ENCODE measurements at places on chromosomes 11 and 22.
A peak's percentile ranks its signal among the peaks of the same experiment; 100 is the strongest.

GRCh38 chr11:116873381-116873780 is 36.0 kb upstream of the APOA1 start:
- DNase-seq, result no peak

- no peak for DNase-seq
Observed at GRCh38 chr22:28103596-28103995, 184.5 kb upstream of the PITPNB start.

DNA sequence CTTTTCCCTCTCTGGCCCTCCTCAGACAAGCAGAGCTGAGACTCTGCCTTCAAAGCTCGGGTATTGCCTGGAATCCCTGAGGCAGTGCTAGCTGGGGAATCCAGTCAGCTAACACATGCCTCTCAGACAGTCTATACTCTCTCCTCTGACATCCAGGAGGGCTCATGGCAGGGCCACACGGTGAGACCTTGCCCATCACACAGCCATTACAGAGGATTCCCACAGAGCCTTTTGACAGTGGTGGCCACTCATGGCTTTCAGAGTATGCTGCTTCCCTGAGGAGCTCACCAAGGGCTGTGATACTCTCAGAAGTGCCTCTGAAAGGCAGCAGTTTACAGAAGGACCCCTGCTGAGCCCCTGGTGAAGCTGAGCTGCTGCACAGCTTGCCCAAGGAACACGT is 165.3 kb downstream of the RRAS2 start:
- DNase-seq, result no peak

DNA sequence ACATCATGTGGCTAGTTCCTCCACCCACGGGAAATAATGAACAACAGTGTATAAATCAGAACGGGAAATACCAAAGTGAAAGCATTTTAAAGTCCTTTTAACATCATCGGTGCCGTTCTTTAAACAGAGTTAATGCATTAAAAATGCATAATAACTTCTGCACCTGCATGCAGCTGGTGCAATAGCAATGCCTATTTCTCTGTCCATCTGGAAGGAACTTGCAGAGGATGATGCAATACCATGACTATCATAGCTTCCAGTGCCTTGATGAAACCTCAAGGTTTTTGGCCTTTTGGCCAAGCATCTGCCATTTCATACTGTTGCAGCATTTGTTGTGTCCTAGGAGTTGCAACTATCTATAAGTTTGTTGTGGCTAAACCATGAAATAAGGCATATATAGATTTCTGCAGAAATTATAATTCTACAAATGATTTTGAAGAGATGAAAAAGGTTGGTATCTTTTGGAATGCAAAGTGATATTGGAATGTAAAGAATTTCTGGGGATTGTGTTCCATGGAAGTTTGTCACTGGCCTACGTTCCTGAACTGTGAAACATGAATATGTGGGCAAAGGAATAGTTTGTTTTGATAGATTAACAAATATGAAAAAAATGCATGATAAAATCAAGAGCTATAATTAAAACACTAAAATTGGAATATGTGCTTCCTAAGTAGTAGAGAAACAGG is 9.8 kb upstream of the EIF3F start:
- no peak for DNase-seq

DNA sequence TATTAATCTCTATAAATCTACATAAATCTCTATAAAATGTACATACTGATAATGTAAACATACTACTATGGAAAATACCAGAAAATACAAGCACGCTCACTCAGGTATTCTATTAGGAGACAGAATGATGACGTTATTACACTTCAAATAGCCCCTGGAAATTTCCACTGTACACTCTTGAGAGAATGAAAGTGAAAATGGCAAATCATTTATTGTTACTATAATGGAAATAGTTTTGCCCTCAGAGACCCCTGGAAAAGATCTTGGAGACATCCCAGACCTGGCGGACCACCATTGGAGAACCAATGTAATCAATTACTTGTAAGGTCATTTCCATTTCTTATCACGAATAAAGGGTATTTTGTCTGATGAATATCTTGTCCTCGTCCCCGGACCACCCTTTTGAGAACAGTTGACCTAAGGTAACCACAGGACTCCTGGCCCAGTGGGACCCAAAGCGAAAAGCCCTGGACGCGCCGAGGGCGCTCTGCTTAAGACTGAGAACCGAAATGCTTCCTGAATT is 509 bp upstream of the PRRG4 start:
- no peak for DNase-seq

DNA sequence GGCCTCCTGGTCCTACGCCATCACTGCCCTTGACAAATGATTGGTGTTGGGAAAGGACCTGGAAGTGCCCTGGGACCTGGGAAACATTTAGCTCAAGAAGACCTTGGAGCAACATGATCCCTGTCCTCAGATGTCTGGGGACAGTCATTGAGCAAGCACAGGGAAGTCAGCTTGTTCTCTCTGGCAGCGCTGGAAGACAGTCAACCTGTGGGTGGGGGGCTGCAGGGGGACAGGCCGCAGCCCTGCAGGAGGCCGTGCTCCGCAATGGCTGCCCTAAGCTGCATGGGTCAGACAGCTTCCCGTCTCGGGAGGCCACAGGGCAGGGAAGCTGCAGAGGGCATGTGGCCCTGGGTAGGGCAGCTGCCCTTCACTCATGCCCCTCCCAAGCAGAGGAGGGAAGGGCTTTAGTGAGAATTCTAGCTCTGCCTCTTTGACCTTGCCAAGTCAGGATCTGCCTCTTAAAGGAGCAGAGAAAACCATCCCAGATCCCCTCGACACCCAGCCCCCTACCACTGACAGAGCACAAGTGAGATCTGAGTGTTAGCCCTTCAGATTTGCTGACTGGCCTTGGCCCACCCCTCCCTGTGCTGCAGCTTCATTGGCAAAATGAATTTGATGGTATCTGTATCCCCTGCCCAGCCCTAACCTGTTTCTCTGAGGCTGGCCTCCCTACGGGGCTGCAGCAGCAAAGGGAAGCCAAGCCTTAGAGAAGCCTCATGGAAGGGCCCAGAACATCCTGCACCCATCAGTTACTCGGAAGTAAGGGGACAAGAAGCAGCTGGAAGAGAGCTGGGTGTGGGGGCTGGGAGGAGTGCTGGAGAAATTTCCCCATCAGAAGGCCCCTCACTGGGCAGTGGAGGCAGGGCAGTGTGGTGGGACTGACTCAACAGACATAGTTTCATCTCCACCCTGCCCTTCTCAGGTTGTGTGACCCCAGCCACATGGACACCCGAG is 6.2 kb upstream of the SREBF2 start:
- DNase-seq, result no peak

GRCh38 chr11:64850979-64851567 is 6.6 kb upstream of the CDC42BPG start:
- DNase-seq, result no peak

- no peak for DNase-seq
Observed at GRCh38 chr11:76524919-76525318, 80.1 kb downstream of the EMSY start.

DNA sequence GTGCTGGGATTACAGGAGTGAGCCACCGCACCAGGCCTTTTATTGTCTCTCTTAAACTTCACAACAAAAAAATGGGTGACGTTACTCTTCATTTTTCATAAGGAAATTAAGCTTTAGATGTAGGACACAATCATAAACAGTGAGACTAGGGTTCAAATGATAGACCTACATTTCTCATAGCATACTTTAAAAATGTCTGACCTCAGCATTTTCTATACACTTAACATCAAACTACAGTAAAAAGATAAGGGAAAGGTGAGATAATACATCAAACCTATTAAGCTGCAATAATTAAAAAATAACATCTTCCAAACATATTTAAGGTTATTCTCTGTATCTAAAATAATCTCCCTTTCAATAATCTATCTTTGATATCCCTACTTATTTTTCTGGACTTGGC is 914.2 kb downstream of the FAM181B start:
- no peak for DNase-seq

DNA sequence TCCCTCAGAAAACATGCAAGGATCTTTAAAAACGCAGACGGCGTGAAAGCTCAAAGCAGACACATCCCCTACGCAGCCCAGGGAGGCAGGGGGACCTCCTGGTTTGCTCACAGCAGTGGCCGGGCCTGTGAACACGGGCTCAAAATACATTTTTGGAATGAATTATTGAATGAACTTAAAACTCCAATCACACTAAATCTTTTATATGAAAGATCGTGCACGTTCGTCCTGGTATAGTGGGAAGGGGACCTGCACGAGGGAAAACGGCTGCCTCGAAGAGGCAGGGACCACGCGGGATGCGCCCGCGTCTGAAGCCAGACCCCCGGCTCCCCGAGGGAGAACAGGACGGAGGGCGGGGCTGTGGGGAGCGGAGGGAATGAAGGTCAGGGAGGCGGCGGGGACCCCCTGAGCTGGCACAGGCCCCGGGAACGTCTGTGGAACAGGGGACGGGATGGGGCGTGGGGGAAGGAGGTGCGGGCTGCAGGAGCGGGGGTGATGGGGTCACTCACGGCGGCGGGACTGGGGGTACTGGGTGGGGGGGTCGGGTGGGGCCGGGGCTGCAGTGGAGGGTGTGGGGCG is 1.3 kb upstream of the PANX2 start:
- DNase-seq, result no peak

- DNase-seq, result no peak
Observed at GRCh38 chr11:72491001-72491400, 56.7 kb upstream of the CLPB start.

DNA sequence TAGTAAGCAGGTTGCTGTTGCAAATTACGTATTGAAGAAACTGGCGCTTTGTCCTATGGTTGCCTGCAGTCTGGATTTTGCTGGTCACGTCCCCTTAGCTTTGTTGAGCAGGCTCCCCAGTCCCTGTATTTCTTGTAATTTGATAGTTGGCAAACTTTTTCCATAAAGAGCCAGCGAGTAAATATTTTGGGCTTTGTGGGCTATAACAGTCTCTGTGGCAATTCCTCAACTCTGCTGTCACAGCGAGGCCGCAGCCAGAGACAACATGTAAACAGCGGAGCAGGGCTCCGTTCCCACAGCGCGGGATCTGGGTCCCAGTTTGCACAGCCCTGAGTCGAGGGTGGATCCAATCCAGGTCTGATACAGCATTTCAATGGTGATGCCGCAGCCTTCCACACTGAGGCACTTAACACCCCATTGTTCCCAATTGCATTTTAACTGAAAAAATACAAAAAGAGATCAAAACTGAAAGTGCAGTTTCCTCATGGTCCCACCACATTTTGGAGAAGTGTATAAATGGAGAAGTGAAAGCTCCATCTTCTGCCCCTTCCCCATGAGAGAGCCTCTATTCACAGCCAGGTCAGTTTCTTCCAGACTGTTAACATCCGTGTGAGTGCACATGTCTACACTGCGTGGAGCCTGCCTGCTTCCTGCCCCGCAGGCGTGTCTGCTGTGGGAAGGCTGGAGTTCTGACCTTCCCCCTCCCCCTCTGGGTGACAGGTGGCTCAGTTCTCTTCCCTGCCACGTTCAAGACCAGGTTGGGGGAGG is 89.1 kb downstream of the RPS6KA4 start:
- no peak for DNase-seq

DNA sequence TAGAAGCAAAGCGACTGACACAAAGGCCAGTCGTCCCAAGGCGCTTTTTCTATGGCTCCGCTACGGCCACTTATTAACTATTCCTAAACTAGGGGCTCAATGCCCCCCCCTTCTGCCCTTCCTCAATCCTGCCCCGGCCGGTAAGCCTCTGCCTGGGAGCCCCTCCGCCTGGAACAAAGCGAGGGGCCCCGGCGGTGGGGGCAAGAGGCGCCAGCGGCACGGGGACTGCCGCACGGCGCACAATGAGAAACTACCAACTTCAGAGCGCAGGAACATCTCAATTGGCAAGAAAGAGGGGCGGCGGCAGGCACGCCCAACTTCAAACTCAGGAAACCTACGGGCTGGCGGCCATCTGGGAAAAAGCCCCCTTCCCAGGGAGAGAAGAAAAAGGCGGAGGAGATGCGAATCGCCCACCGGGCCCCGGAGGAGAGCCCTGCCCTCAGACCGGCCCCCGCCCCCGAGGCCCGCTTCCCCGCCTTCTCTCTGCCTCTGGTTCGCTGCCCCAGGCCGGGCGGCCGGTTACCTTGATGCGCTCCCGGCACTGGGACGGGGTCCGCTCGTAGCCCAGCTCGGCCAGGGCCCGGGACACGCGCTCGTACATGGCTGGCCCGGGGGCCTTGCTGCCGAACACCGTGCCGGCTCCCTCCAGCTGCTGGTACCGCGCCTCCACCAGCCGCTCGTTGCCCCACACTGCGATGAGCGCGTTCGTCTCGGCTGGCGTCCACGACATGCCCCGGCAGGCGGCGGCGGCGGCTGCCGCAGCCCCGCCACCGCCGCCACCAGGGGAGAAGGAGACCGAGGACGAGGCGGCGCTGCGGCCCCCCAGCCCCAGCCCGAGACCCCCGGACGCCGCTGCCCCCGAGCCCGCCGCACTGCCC is 619 bp downstream of the MSANTD2 start:
- peak; percentile 14 for DNase-seq

DNA sequence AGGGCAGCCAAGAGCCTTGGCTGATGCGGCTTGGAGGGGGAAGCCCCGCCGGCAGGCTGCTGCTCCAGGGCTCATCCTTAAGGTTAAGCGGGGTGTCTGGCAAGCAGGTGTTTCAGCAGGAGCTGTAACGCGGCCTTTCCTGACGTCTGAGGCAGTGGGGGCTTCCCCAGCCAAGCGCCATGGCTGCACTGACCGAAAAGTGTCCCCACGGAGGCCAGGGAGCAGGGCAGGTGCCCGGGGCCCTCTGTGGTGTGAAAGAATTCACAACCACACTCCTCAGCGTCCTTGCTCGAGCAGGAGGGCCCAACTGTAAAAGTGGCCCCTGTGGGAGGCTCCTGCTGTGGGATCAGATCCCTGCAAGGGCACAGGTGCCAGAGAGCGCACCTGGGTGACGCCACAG is 79.2 kb downstream of the DHCR7 start:
- no peak for DNase-seq

DNA sequence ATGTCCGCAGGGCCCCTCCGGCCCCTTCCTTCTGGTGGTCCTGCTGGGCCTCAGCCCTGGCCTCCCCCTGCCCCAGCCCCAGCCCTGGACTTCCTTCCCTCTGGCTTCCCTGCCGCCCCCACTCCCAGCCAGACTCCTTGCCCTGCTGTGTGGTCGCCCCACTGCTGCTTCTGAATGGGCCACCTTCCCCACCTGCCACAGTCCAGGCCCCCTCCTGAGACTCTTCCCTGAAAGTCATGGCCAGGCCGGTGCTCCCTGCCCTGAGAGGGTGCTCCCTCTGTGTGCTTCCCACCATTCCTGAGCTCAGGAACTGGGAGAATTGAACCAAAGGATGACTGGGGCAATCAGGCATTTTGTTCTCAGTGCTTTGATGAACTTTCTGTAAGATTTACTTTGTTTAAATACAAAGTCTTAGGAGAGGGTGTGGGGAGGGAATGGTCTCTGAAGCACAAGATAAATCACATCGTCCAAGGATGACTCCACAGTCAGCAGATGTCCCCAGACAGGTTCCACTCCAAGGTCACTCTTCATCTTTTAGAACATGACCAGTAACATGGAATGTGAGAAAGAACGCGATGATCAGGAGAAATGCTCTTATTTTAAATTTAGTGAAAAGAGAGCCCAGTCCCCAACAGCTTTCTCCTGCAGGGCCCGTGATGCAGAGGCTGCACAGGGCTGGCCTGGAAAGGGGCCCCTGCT is 774 bp downstream of the APOBEC3D start:
- DNase-seq, result no peak

- no peak for DNase-seq
Observed at GRCh38 chr11:8219257-8220021, 44.2 kb downstream of the LMO1 start.
